ENCODE measurements at places on chromosomes 13 and 19.

DNA sequence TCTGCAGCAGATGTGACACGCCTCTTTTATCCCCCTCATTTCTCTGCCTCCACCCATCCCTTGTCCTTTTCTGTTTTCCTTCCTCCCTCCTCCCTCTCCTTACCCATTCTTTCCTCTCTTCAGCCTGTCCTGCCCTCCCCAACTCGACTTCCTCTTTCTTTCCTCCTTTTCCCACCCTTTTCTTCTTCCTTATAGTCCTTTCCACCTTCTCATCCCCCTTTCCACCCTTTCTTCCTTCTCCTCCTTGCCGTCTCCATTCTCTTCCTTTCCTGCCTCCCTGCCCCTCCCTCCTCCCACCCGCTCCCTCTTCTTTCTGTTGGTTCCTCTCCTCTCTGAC, 688 bp upstream of the ZNF71 start:
- DNase-seq: no peak

GRCh38 chr13:113361406-113361805, 2.5 kb downstream of the GRTP1 start:
- no peak for DNase-seq

- DNase-seq: peak; percentile 4
These were observed 54.8 kb downstream of the FRY start for GRCh38 chr13:32086366-32086765.

GRCh38 chr13:83824120-83824519, 58.2 kb downstream of the SLITRK1 start:
- DNase-seq: no peak

- DNase-seq: peak; percentile 18
These were observed 50.6 kb upstream of the UQCRFS1 start for GRCh38 chr19:29263305-29264135.

DNA sequence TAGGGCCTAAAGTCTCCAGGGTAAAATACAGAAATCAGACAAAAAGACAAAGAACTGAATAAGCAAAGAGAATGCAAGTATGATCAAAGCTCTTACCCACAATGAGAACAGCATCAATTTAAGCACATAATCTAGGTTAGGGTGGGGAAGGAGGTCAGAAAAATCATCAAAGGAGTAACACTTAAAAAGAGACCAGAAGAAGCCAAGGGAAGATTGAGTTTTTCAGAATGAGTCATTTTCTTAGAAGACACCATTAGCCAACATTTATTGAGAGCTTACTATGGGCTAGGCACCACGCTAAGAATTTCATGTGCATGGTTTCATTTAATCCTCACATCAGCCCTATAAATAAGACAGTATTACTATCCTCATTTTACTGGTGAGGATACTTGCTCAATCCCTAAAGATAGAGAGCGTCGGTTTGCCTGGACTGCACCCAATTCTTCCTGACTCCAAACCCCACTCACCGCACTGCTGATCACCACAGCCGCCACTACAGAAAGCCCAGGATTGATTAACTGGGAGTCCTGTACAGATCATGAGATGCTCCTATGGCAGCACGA, 1.7 kb upstream of the SHISA2 start:
- DNase-seq: no peak

DNA sequence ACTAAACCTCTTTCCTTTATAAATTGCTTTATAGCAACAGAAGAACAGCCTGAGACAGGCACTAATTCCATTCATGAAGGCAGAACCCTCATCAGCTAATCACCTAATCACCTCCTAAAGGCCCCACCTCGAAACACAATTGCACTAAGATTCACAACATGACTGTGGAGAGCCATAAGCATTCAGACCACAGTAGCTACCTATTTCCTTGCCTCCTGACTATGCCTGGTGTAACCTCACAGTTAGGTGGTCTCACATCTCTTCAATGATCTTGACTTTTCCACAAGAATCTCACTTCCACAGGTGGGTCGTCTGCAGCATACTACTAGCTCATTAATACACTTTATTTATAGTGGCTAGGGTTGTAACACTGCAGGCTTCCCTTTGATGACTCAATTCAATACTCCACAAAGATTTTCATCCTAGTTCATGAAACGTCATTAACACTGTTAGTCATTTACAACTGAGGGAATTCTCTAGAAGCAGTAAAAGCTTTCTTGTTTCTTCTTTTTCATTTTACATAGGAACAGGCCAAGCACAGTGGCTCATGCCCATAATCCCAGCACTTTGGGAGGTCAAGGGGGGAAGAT, 27.1 kb downstream of the STK24 start:
- no peak for DNase-seq

GRCh38 chr19:34707661-34708060, 26.4 kb upstream of the ZNF181 start:
- no peak for DNase-seq

GRCh38 chr13:54884682-54885081, 1856.1 kb downstream of the OLFM4 start:
- DNase-seq: no peak

GRCh38 chr19:14515501-14516047, 2.6 kb downstream of the DNAJB1 start:
- DNase-seq: no peak

- peak; percentile 45 for DNase-seq
These were observed 105.2 kb downstream of the TM9SF2 start for GRCh38 chr13:99606324-99607066.

- DNase-seq: no peak
These were observed 108.4 kb downstream of the ZNF557 start for GRCh38 chr19:7177926-7178325.

GRCh38 chr13:30615866-30616541, 1.7 kb upstream of the USPL1 start:
- no peak for DNase-seq

DNA sequence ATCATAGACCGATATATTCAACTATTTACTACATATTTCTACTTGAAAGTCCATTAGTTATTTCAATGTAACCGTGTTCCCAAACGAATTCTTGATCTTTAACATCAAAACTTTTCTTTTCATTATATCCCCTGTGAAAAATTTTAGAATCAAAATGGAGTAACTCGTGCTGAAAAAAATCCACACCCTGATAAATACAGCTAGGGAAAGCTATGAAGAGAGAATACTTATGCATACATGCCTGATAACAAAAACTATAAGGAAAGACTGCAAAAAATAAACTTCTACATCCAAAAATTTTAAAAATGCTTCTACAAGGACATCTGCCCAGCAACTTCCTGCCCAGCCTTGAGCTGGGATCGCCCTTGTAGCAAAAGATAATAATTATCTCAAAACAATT, 2458.3 kb upstream of the PCDH20 start:
- no peak for DNase-seq

- DNase-seq: no peak
These were observed 824.0 kb downstream of the UQCRFS1 start for GRCh38 chr19:28388988-28389387.

- no peak for DNase-seq
These were observed 567.5 kb downstream of the MYO16 start for GRCh38 chr13:109196948-109197347.
